ENCODE measurements at places on chromosomes 1 and 21.
A peak's percentile ranks its signal among the peaks of the same experiment; 100 is the strongest.

DNA sequence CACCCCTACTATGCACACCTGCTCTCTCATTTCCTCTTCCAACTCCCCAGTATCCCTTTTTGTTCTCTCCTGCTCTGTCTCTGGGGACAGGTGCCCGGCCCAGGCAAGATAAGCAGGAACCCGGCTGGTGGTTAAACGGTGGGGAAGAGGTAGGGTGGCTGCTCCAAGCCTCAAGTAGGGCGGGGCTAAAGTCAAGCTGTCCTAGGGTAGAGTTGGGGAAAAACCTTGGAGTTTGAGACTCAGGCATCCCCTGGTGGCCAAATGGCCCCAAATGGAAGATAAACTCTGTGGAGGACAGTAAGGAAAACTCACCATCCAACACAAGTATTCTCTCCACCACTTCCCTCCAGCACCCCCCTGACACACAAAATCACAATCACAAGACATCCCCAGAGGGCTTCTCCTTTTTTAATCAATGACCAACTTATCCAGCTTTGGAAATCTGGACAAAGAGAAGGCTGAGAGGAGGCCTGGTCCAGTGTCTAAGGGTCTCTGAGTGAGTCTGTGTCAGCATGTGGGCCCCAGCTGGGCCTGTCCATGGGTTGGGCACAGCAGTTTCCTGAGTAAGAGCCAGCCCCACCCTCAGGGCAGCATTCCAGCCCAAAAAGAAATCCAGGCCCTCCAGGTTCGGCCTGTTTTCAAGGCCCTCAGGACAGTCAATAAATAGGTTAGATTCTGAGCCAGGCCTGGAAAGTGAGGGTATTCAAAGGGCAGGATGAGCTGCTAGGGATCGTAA, 9.8 kb downstream of the POMGNT1 start:
- ATAC-seq, result no peak

DNA sequence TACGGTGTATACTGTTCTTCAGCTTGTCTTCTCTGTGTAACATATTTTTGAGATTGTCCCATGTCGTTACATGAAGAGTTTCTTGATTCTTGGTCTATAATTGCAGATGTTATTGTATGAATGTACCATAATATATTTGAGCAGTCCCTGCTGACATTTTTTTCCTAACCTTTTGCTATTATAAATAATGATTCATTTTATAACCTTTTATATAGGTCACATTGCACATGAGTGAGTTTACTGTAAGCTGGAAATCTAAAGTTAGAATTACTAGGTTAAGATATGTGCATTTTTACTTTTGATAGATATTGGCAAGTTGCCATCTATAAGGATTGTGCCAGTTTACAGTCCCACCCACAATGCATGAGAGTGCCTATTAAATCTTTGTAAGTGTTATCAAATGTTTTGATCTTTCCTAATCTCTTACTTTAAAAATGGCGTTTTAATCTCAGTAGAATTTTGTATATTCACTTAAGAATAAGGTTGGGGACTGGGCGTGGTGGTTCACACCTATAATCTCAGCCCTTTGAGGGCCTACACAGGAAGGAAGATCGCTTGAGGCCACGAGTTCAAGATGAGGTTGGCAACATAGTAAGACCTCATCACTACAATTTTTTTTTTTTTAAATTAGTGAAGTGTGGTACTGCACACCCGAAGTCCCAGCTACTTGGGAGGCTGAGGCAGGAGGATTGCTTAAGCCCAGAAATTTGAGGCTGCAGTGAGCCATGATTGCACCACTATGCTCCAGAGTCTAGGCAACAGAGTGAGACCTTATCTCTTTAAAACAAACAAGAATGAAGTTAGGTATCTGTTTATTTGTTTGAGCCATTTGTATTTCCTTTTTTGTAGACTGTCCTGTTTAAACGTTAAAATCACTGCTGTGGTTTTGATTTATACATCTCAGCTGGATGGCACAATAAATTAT, 36.5 kb downstream of the ZMYM1 start:
- ATAC-seq, result no peak

DNA sequence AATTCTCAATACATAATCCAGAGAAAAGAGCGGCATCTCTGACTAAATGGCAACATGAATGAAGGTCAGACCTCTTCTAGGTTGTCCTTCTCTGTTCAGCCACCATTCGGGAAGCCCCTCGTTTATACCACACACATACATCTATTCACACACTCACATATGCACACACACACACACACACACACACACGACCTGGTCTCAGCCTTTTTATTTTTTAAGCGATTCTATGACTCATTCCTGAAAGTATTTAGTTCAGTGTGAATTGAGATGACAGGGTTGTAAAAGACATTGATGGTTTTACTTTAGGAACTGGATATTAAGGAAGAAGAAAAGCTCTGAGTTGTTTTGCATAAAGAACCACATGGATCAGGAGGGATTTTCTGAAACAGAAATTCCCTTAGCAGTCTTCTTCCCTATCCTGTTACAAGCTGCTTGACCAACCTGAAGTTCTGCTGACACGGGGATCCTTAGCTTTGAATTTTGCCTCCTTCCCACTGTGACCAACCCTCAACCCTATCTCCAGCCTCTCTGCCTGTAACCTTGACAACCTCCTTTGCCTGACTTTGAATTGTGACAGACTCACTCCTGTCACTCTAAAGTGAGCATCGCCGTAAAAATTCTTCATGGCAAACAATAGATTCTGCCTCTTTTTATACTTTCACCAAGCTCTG, 383.1 kb upstream of the ESRRG start:
- peak; percentile 43 for ATAC-seq

DNA sequence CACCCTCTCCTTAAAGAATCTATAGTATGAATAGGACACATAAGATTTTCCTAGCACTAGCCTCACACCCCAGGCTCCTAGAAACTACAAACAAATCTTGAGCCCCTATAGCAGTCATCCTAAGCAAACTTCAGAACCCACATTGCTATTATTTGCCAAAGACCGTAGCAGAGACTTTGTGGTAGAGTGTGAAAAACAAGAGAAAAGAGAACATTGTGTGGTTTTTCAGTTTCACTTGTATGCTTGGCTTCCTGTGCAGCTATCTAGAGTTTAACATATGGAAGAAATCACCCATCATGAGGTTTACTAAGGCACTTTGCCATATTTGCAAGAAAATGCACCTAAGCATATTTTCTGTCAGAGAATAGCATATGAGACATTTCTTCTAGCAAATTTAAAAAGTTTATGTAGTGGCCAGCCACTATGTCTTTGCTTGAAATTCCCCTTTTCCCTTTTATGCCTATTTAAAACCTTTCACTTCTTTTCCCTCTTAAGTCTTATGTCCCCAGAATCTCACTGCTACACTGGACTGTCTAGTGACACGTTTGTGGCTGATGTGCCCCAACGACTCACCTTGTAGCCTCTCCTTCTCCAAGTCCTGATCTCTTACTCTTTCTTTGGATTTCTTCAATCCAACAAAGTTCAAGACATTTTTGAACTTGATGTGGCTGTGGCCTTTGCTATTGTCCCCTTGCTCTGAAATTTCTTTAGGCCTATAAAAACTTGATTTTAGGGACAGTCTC, 25.6 kb downstream of the CCDC190 start:
- no peak for ATAC-seq

DNA sequence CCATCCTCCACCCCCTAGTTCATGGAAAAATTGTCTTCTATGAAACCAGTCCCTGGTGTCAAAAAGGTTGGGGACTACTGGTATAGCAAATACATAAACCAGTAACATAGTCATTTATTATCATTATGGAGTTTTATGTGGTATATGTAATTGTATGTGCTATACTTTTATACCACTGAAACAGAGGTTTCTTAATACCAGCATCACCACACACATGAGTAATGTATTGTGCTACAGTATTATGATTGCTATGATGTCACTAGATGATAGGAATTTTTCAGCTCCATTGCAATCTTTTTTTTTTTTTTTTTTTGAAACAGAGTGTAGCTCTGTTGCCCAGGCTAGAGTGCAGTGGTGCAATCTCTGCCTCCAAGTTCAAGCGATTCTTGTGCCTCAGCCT, 5.7 kb upstream of the PAXBP1 start:
- ATAC-seq, result no peak

DNA sequence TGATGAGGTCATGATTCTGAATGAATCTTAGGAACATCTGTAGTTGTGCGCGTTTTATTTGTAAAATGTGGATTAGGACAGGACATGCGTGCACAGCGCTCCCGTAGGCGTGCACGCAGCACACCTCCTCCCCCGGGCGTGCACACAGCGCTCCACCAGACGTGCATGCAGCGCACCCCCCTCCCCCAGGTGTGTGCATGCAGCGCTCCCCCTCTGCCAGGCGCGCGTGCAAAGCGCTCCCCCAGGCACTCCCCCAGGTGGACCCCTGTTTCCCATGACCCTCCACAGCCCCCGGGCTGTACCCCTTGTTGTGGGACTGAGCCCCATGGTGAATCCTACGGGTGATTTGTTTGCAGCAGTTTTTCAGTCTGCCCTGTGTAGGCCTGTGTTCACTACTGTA, 61.6 kb downstream of the S100B start:
- no peak for ATAC-seq

DNA sequence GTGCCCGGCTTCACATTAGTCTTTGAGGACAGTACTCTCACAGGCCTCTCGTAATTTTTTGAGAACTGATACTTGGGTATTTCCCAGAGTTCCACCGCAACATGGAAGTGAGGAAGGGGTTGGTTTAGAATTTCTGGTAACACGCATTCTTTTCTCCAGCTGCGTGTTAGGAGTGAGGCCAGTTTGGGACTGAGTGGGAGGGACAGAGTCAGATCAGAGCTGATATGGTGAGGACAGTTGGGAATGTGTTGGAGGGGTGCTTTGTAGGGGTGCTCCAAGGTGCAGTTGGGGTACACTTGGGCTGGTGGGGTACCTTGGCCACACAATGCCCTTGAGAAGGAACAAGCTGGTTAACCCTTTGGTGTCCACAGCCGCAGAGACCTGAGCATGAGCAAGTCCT, 6.7 kb downstream of the FBXO6 start:
- ATAC-seq, result no peak

GRCh38 chr1:204282761-204283221, 69.0 kb upstream of the GOLT1A start:
- no peak for ATAC-seq

DNA sequence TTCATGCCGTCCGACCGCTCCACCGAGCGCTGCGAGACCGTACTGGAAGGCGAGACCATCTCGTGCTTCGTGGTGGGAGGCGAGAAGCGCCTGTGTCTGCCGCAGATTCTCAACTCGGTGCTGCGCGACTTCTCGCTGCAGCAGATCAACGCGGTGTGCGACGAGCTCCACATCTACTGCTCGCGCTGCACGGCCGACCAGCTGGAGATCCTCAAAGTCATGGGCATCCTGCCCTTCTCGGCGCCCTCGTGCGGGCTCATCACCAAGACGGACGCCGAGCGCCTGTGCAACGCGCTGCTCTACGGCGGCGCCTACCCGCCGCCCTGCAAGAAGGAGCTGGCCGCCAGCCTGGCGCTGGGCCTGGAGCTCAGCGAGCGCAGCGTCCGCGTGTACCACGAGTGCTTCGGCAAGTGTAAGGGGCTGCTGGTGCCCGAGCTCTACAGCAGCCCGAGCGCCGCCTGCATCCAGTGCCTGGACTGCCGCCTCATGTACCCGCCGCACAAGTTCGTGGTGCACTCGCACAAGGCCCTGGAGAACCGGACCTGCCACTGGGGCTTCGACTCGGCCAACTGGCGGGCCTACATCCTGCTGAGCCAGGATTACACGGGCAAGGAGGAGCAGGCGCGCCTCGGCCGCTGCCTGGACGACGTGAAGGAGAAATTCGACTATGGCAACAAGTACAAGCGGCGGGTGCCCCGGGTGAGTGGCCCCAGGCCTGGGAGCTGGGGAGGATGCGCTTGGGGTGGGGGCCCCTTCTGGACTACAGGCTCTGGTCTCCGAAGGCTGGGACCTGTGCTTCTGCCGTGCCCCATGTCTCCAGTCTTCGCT, 1.1 kb downstream of the SKI start:
- ATAC-seq, result peak; percentile 24

GRCh38 chr1:40185951-40186864, 25.0 kb downstream of the RLF start:
- ATAC-seq, result peak; percentile 54

- ATAC-seq, result no peak
Observed at GRCh38 chr1:167995038-167995437, 58.2 kb upstream of the MPC2 start.

GRCh38 chr1:22794647-22795365, 84.2 kb downstream of the EPHB2 start:
- no peak for ATAC-seq

DNA sequence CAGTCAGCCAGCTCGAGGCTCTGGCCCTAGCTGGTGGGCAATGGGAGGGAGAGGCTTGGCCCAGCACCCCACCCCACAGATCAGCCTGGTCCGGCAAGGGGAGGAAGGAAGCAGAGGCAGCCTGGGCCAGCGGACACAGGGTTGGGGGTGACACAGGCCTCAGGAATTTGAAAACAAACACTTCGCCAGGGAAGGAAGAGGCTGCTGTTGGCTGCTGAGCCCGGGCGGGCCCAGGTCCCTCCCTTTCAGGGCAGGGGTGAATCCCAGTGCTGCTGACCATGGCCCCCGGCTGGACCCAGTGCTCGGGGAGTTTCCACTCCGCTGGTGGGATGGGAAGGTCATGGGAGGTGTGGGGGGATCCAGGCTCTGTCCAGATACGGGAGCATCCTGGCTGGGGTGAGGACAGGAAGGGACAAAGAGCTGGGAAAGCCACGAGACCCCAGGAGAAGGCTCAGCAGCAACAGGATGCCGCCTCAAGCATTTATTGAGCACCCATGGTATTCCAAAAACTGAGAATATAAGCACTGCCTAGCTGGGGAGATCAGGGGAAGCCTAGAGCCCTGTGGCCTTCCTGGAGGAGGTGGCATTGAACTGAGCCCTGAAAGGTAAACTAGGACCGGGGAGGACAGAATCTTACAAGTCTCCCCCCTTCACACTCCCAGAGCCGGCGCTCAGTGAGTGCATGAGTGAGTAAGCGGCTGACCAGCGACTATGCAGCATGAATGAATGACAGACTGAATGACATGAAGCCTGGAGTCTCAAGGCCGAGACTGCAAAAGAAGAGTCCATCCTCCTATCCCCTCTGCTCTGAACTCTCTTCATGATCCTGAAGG, 26.2 kb upstream of the EPHA2 start:
- peak; percentile 99 for ATAC-seq

DNA sequence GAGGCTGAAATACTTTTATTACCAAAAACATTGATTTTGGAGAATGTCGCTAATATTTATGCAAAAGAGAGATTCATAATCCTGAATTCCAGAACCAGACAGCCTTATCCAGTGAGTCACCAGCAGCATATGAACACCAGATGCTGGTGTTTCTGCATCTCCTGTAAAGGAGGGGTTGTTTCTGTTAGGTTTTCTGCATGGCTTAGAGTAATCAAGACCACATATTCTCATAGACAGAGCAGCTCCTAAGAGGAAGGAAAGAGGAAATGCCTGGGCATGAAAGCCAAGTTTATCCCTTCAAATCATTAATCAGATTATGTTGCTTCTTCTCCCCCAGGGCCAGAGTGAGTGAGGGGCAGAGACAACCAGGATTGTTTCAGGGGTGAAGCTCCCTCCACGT, 86.2 kb downstream of the NGF start:
- peak; percentile 100 for ATAC-seq

DNA sequence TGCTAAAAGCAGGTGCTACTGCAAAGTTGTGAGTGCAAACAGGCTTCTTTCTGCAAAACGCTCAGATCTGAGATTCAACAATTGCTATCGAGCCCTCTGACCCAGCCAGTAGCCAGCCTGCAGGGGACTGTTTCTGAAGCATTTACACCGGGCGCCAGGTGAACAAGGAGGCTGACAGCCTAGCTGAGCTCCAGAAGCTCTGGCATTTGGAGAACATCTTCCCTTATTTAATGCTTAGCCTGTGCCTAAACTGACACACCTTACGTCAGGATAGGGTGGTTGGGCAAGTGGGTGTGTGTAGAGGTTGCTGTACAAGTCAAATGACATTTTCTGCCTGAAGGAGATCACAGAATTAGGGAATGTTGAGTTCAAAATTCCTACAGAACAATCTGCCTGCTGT, 15.8 kb upstream of the PLA2G2C start:
- ATAC-seq, result no peak

Data from SK-N-SH treated with all-trans-retinoic acid at 6 μM for 48 hours (cell line).